ENCODE measurements at places on chromosomes 1 and 21. TPM values are rescaled to one million over a fixed set of nuclear protein-coding genes. Genes with fewer than 3 reads are reported as not detected.

GRCh38 chr1:178408871-178409270 is 87.9 kb downstream of the CLEC20A start:
- no peak for DNase-seq

DNA sequence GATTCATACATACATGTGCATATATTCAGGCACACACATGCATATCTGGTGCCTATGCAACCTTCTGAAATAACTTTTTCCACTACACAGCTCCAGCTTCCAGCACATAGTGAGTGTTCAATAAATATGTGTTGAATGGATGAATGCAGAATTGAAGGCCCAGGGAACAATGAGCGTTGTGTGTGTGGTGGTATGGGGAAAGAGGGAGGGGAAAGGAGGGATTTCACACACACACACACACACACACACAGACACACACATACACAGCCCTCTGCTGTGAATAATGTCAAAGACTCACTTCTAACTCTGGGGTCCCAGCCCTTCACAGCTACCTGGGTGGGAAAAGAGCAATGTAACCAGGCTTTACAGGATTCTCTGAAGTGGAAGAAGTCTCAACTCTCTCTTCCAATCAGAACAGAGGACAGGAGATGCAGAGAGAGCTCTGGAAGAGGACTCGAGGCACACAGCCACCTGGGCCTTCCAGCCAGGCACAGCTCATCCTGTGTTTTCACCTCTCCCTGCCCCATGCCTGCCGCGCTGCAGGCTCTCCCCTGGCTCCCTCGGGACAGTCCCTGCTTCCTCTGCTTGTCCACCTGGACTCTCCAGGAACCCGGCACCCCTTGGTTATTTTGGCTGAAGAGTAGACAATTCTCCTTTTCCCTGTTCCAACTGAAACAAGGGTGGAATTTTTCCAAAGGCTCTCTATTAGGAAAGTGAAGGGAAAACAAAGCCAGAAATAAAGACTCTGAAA is 5.4 kb upstream of the IGSF8 start:
- no peak for DNase-seq

- no peak for DNase-seq
Observed at GRCh38 chr1:204870160-204870912, at the start of gene NFASC. Gene NFASC, plus strand, starts transcription at chr1:204870862. Its CDS starts 73,454 bp downstream, at chr1:204944316.

GRCh38 chr1:64550946-64551605 is 81.1 kb downstream of the CACHD1 start:
- no peak for DNase-seq

DNA sequence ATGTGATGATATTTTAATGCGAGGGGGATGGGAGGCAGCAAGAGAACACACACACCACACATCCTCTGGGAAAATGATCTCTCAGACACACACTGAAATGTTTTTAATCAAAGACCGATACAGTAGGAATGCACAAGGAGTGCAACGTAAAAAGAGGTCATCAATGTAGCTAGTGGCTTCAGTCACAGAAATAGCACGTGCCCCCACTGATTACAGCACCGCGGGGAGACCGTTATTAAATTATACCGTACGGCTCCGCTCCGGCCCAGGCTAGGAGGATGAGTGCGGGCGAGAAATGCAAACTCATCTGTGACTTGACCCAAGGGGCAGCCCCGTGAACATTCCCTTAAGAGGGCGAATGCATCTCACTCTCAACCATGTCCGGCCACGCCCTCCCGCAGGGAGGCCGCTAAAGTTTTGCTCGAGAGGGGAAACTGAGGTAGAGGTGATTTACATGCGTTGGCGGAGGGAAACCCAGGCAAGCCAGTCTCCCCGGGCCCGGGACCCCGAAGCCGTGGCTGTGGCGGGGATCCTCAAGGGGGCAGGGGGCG is 552 bp downstream of the UBR4 start:
- DNase-seq = no peak

DNA sequence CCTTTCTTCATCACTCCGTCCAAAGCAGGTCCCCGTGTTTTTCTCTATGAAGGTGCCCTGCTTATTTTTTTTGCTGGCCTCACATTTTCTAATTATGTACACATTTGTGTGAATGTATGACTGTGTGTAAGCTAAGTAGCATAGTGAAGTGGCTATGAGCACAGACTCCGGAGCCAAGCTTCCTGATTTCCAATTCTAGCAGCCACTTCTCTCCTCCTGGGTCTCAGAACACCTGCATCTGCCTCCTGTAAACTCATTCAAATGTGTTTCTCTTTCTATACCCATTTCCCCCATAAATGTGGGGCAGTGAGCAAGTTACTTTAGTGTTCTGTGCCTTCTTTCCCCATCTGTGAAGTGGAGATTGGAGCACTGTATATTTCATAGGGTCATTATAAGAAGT is 2.1 kb downstream of the SLAMF6 start:
- DNase-seq = no peak

DNA sequence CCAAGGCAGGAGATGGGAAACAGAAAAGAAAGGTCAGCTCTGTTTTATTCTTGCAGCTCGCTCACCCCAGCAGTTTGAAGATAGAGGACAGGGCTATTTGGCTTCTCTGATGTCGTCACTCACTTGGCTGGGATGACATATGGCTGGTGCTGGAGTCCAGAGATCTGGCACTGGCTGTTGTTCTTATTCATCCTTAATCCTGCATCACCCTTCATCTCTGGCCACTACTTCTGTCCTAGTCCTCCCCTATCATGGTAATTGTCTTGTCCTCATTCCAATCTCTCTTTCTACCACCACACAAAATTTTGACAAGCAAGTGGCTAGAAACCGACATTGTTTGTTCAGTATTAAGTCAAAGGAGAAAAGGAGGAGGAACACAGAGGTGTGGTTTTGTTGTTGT is 103.8 kb upstream of the PDE4B start:
- DNase-seq = no peak

- no peak for DNase-seq
Observed at GRCh38 chr21:41582298-41582840, 74.4 kb upstream of the TMPRSS2 start.

GRCh38 chr21:44984792-44985440 is 45.1 kb downstream of the SLX9 start:
- peak; percentile 36 for DNase-seq

- no peak for DNase-seq
Observed at GRCh38 chr1:67459068-67459467, 28.9 kb upstream of the SERBP1 start.

DNA sequence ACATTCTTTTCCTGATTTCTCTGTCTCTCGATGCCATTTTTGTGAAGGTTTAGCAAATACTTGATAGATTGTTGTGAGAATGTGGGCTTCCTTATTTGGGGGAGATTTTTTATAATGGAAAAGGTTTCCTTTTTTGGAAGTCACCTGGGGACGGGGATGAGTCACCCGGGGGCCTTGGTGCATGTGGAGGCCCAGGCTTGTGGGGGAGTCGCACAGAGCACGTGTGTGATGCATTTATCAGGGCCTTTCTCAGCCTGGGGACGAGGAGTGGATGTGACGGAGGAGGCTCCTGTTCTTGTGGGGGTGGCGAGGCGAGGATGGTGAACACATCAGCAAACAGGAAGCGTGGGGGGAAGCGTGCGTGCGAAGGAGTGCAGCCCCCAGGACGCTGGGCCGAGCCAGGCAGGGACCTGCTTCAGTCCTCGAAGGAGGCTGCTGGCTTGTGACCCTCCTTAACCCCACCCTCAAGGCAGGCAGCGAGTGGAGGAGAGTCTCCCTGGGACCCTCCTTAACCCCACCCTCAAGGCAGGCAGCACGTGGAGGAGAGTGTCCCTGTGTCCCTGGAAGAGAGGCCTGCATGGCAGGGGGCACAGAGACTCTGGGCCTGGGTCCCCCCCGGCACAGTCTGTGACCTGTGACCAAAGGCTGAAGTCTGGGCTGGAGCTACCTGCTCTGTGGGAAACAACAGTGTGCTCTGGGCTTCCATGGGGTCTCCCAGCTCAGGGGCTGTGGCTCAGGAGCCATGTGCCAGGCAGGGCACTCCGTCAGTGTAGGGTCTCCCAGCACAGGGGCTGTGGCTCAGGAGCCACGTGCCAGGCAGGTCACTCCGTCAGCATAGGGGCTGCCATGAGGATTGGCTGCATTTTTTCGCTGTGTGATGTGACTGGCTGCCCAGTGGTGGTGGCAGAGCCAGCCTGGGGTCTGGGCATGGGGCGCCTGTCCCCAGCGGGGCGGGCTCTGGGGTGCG is 57.2 kb downstream of the AGPAT3 start:
- DNase-seq = no peak

- peak; percentile 72 for DNase-seq
Observed at GRCh38 chr1:177256153-177257075, 85.7 kb downstream of the BRINP2 start.

DNA sequence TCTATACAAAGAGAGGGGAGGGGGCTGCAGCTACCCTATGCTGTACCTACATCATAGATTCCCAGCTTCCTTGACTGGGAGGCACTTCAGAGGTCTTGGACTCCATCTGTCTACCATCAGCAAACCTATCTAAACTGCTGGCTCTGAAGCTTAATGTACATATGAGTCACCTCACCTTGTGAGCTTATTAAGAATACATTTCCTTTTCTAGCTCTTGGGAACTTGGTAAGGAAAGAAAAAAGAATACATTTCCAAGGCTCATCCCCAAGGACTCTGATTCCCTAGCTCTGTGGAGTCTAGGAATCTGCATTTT is 50.0 kb upstream of the PRELP start:
- no peak for DNase-seq

- no peak for DNase-seq
Observed at GRCh38 chr1:12544992-12545391, 73.0 kb downstream of the DHRS3 start.

DNA sequence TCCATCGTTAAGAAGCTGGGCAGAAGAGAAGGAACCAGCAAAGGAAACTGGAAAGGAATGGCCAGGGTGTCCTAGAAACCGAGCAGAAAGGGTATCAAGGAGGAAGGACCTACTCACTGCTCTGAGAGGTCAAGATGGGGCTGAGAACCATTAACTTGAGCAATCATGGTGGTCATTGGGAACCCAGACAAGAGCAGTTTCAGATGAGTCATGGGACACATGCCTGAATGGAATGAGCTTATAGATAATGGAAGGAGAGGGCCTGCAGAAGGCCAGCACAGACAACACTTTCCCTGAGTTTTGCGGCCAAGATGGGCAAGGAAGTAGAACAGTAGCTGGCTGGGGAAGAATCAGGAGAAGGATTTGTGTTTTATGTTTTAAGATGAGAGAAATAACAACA is 383.2 kb downstream of the KIF26B start:
- DNase-seq = no peak

DNA sequence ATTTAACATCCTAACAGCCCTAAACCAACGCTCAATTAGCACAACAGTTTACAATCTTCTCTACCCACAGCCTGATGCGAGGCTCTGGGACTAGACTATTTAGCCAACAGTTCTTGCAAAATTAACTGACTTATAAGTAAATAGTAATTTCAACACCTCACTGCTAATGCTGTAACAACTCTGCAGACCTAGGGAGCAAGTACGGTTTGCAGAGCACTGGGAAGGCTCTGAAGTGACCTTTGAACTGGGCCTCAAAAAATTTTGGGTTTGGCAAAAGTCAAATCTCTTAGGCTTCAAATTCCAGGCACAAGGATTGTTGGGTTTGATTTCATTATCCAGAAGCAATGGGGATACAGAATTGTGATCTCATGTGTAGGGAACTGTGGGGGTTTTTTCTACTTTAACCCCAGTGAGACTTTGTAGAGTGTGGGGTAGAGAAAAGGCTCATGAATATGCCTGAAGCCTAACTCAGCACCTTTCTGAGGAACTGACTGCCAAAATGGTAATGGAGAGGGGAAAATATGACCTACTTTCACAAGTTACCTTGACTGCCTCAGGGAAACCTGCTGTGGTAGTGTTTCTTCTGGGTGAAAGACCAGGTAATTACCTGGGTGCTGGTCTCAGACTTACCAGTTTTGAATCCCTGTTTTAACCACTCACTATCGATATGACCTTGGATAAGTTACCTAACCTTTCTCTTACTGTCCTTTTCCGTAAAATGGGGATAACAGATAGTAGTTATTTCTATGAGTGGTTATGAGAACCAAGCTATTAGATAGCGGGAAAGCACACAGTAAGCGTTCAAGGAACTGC is 889 bp upstream of the TXLNA start:
- DNase-seq = no peak

GRCh38 chr1:89166705-89167104 is 9.1 kb downstream of the GBP7 start:
- no peak for DNase-seq

DNA sequence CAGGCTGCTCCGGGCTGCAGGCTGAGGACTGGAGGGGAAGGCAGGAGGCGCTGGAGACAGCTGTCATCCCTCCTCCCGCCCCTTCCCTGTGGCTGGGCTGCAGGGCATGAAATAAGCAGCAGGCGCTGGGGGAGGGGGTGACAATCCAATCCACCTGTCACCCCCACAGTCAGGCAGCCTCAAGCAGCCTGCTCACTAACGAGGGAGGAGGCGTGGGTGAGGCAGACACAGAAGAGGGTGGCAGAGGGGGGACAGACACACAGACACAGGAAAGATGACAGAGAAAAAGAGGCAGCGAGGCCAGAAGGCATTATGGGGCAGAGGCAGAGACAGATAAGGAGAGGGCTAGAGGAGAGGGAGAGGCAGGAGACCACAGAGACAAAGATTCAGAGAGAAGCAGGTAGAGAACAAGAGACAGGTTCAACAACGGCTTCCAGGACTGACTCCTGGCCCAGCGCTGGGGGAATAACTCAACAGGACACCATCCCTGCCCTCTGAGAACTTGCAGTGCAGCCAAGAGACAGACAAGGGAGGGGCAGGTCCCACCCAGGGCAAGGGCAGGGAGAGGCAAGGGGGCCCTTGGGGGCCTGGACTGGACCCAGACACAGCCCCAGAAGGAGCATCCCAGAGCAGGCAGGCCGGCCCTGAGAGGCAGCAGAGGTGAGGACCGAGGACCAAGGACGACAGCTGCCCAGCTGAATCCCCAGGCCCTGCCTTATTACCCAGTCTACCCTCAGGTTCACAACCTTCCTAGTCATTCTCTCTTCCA is 11.2 kb downstream of the MEF2D start:
- DNase-seq = peak; percentile 82

- DNase-seq = peak; percentile 52
Observed at GRCh38 chr1:21217812-21218596, 41.3 kb upstream of the EIF4G3 start.

DNA sequence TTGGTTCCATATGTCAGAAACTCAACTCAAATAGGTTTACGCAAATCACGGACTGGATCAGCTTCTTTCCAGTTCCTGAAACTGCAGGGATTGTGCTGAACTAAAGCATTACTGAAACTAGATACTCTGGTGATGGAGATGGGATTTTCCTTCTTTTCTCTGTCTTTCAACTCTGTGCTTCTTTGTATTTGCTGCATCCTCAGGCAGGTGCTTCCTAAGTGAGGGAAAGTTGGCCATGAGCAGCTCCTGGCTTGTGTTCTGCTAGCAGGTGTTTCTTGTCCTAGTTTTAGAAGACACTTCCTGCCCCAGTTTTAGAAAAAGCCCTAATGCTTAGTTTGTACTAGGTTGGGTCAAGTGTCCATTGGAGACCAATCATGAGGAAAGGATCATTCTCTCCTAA is 86.7 kb upstream of the USP24 start:
- DNase-seq = no peak

ZNF691 gene
- 8.0 TPM for total RNA-seq

THEM4 gene
- 16.6 TPM for total RNA-seq

RAB3B gene
- total RNA-seq = not detected

TTC22 gene
- total RNA-seq = 0.17 TPM

CELF3 gene
- not detected for total RNA-seq

CLCA2 gene
- not detected for total RNA-seq

DHRS3 gene
- 79.6 TPM for total RNA-seq

ZFP69 gene
- total RNA-seq = 1.9 TPM

KAZN gene
- total RNA-seq = 2.2 TPM

Data from left ventricle myocardium superior (tissue), 1 donor.